ENCODE measurements at places on chromosomes 11 and 22.

DNA sequence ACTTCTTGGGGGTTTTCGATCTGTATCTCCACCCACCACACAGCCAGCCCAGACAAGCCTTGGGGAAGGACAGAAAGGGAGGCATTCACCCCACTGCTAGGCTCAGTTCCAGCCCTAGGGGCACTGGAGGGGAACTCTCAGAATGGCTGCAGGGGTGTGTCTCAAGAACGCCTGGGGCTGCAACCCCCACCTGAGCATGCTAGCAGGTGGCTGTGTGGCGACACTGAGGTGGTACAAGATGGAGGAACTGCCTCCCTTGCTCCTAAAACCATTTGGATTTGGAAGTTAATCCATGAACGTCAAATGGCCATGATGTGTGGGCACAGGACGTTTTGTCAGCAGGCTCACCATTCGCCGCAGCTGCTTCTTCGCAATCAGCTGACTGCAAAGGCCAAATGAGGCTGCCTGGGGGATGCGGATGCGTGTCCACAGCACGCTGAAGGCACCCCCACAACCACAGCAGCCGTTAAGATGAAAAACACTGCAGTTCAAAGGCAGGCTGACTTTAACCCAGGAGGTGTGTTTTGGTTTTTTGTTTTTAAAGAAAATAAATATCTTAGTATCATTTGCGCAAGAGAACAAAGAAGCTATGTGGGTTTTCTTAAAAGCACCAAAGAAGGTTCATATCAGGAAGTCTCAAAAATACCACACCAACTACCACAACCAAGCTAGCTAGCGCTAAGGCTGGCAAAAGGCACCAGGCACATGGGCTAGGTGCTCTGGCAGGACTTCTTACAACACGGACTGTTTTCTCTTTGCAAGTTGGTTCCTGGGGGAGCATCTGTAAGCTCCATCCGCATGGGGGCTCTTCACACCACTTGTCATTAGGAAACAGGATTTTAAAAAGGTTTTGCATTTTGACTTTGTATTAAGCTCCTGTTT, 22.2 kb upstream of the NAP1L4 start:
- peak; percentile 64 for DNase-seq

- DNase-seq, result no peak
Measured at GRCh38 chr11:78332174-78332866, 85.3 kb downstream of the GAB2 start.

DNA sequence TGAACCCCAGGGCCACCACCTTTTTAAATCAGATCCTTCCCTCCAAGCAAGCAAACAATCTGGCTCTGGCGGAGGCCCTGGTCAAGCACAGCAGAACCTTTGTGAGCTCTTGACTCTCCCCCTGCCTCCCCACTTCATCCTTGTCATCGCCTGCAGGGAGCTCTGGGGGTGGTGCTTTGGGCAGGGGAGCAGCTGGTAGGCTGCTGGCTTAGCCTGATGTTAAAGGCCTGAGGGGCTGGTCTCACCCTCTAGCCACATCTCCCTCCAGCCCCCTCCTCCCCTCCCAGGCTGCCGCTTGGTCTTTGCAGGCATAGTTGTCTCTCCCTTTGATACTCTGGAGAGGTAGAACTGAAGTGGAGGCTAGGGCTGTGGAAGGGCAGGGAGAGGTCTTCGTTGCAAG, 50.9 kb downstream of the THAP12 start:
- DNase-seq, result no peak

GRCh38 chr22:44330744-44331660, 18.3 kb upstream of the SHISAL1 start:
- no peak for DNase-seq

DNA sequence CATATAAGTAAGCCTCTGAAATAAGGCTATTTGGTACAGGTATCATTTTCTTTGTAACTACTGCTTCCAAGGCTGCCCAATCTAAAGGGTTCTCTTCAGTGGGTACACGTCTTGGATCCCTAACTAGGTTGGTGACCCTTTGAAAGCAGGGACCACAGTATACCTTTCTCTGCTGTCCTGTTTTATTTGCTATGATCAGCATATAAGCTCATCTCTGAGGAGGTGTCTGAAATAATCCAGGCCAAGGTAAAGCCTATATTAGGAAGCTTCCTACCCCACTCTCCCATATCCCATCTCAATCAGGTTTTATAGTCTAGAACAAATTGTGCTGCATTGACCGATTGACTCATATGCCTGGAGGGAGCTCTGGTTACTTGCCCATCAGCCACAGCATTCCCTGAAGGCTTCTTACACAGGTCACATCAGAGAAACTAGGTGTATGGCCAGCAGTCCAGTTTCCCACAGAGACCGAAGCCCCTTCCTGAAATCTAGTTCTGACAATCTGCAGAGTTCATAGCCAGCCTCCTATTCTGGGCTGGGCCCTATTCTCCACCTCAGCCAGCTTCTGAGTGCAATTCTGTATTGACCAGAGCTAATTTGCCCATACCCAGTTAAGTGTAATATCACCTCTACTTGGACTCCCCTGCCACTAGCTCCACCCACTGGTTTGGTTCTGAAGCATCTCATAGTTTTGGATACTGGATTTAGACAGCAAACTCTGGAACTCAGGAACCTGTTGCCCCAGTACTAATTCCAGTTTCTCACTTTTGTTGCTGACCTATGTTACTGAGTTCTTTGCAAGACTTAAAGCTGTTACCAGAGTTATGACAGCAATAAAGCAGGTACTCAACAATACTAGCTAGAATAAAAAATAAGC, 62.1 kb upstream of the ARHGAP20 start:
- DNase-seq, result no peak

GRCh38 chr11:32302826-32303225, 132.5 kb downstream of the WT1 start:
- DNase-seq, result no peak
